ENCODE measurements at places on chromosomes 5 and 9.

DNA sequence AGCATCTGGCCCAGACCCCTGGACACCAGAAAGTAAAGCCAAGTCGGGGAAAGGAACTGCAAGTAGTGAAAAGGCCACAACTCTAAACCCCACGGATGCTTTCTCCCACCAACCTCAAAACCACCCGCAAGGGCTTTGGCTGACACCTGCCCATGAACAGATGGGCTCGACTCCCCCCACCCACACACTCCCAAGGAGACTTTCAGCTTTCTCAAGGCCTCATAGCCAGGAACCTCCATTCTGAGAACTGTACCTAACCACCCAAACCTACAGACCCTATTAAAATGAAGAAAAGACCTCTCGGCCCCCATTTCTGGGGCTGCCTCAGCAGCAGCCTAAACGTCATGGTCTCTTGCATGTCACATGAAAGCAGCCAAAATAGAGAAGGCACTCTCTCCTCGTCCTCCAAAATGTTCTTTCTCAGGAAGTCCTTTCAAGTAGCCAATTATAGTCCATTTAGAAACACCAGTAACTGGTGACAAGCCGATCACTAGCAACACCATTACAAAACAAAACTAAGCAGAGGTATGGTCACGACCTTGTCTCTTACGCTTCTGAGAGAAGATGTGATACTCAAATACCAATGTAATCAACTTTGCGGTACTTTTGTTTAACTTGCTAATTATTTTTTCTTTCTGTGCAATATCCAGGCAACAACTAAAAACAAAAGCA is 2.9 kb downstream of the B4GALT1 start:
- no peak for DNase-seq

- DNase-seq: no peak
Observed at GRCh38 chr5:126443374-126443851, 20.2 kb downstream of the GRAMD2B start.

DNA sequence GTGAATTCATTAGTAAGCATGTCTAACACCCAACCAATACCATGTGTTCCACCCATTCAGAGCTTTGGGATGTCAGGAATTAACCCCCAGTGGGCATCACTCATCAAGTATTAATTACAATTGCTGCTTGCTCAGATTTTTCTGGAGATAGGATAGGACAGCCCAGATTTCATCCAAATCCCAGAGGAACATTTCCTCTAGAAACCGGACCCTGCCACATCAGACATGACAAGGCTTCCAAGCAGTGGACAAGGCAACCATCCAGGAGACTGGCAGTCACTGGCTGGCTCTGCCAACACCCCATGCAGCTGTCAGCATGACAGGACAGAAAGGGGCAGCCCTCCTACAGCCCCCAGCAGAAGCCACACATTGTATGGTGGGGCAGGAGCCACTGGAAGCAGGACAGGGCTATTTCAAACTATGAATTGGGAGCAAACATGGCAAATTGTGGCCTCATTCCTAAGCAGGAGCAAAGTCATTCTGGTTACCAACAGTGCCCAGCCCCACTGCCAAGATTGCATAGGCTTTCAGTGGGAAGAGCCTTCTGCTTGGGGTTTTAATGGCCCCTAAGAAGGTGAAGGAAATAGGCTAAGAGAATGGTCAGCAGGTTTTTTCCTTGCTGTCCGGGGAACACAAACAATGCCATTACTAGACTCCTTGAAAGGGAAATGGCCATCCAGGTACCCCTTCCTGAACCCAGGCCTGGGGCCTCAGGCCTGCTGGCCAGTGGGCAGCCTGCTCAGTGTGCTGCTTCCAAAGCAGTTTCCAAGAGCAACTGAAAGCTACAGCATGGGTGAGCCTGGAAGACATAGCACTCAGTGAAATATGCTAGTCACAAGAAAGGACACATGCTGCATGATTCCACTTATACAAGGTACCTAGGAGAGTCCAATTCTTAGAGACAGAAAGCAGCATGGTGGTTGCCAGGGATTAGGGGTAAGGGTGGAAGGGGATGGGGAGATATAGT is 294.7 kb upstream of the SLC30A5 start:
- DNase-seq: no peak

DNA sequence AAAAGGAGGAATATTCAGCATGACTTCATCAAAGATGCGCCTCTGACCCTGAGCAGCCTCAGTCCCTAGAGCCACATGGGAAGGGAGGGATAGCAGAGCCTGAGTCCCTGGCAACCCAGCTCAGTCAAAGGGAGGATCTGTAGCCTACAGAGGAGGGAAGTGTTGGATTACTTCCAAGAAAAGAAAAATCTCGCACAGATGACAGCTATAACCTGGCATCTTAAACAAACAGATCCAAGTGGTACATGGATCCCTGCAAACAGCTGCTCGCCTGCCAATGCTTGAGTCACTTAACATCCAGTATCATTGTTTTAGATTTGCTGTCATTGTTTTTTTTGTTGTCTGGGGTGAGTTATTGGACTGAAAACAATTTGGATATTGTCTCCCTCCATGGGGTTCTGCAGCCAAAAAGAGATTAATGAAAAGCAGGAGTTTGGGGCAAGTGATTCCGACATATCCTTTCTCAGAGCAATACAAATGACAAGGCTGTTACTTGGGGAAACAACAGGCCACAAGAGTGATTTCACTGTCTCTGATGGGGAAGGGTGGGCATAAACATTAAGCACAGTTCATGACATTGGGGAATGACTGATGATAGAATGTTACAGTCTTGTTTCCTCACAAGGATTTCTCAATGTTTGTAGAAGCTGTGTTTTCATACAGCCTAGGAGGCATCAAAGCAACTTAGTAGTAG is 153.5 kb upstream of the KIF2A start:
- no peak for DNase-seq

GRCh38 chr5:71011194-71011792 is 13.8 kb downstream of the NAIP start:
- no peak for DNase-seq

GRCh38 chr5:171436804-171437285 is 17.4 kb downstream of the FGF18 start:
- no peak for DNase-seq

- no peak for DNase-seq
Observed at GRCh38 chr9:117359910-117360309, 54.9 kb downstream of the ASTN2 start.

GRCh38 chr9:34049630-34050384 is 1.1 kb upstream of the UBAP2 start:
- DNase-seq: no peak

DNA sequence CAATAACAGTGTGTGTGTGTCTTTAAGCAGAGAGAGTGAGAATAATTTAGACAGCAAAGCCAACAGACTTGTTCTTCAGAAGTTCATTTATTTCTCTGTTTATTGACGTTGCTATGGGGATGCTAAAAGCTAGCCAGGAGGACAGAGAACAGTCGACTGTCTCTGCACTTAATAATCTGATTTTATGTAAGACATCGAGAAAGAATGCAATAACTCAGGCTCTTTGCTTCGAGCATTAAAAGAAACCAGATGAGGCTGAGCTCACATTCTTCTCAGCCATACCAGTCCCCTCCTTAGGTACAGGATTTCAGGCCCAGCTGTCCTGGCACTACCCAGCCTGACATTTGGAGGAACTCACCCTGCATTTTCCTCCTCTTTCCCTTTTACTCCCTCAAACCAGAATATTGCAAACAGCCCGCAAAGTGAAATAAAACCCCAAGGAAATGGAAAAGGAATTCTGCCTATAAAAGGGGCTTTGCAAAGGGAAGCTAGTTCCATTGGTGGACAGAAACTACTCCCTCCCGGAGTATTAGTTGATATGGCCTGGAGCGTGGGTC is 44.5 kb upstream of the DPYSL3 start:
- no peak for DNase-seq

- DNase-seq: no peak
Observed at GRCh38 chr5:40838086-40838485, 3.1 kb upstream of the RPL37 start.

- DNase-seq: no peak
Observed at GRCh38 chr5:66741394-66741793, 145.2 kb downstream of the MAST4 start.

DNA sequence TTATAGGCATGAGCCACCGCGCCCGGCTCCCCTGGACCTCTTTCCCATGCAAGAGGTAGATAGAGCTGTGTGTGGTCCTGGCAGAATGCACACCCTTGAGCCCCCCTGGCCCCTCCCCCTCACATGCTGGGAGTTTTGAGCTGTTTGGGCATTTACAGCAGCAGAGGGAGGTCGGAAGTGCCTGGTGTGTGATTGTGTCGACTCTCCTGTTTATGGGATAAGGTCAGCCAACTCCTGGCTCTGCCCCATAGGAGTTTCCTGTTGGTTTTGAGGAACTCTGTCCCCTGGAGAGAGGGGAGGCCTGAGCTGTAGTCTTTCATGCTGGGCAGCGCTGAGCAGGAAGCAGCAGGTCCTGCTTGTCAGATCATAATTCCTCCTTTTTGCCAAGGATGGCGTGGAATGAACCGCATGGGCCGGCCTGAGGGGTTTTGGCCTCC is 6.0 kb downstream of the LRRC8A start:
- DNase-seq: no peak
